ENCODE measurements at places on chromosomes 2 and 18.

DNA sequence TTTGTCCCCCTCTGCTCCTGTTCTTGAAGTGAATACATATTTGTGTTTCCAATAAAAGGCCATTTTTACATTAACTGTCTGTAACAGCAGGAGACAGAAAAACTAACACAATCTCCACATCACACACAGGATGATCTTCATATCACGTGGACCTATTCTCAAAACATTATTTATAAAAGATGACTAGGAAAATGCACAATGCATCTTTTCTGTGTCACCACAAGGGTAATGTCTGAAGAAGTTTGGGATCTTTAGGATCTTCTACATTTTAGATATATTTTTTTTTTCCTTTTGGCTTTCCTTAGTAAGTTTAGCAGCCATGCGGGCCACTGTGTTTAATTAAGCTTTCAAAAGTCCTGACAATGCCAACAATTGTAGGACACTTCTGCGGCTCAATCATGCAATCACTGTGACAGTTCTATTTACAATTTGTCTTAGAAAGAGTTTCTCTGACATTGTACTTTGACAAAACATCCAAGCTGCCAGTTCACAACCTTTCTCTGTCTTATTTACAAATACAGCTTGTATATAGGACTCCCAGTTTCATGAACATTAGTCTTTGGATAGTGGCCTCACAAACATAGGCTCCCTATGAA, 12.3 kb downstream of the BCL11A start:
- no peak for DNase-seq

DNA sequence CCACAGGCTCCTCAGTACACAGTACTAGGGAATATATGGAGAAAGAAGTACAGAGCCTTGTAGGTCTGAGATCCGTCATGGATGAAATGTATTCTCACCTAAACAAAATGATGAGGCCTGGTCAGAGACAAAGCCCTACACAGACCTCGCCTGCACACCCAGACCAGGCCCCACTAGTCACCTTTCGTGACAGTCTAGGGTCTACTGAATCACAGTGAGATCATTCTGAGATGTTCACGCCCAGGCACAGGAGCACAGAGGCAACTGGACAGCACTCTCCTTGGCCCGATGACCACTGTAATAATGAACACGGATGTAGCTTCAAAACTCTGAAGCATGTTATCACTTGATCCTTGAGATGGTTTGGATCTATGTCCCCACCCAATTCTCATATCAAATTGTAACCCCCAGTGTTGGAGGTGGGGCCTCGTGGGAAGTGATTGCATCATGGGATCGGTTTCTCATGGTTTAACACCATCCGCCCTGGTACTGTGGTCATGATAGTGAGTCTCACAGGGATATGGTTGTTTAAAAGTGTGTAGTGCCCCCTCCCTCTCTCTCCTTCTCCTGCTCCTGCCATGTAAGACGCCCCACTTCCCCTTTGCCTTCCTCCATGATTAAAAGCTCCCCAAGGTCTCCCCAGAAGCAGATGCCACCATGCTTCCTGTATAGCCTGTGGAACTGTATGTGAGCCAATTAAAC, 15.1 kb downstream of the DOCK10 start:
- DNase-seq: no peak

DNA sequence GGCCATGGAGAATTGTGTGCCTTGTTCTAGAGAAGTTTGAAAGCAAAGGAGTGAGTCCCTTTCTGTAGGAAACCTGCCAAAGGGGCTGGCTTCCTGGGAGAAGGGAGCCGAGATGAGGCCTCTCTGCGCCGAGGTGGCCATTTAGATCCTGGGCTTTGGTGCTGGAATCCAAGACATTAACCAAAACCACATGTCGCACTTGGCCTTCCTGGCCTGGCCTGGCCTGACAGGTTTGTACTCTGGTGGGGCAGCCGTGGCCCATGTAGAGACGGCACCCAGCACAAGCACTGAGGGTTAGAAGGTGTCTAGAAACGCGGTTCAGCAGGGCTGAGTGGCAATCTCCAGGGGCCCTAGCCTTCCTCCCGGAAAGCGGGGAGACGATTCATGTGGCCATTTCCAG, 7.1 kb downstream of the CNNM3 start:
- no peak for DNase-seq

- DNase-seq: no peak
Observed at GRCh38 chr2:212021947-212022346, 516.7 kb downstream of the ERBB4 start.
